Lower leg skin (tissue), 4 donors: ENCODE measurements at places on chromosomes 2 and 18. TPM values are rescaled to one million over a fixed set of nuclear protein-coding genes. Genes with fewer than 3 reads are reported as not detected.
A peak's percentile ranks its signal among the peaks of the same experiment; 100 is the strongest.

DNA sequence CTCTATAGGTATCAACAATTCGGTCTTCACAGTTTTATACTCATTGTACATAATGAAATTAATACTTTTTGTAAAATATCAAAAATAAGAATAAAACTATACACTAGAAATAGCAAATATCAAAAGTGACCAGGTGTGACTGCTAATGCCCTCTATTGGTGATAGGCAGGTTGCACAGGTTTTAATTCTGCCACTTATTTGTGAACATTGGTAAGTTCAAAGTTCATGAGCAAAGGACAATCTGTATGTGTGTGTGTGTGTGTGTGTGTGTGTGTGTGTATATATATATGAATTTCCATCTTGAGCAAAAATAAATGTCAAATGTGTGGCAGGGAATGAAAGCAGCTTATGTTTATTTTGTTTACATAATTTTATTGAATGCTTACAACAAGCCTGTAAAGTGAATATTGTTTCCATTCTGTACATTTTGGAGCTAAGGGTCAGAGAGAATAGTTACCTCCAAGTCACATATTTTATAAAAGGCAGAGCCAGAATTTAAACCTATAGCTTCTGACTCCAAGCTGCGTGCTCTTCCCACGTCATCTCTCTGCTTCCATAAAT lies 537.4 kb downstream of the CPS1 start:
- DNase-seq = no peak

Gene GALR1
- not detected for total RNA-seq

Gene CENPO
- 2.1 TPM for total RNA-seq

DNA sequence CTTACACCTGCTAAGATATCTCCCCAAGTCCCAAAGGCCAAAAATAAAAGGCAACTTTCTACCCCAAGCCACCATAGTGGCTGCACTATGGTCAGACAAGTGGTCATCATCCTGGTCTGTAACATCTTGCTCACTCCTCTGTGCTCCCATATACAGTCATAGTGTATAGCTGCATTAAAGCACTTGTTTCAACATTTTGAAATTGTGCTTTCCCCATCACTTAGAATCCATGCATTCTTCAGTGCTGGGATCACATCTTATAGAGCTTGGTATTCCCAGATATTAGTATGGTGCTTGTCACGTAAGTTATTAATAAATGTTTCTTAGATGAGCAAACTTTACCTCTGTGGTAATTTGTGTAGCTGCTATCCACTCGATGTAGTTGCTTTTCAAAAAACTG lies 40.4 kb upstream of the CDC42EP3 start:
- DNase-seq = no peak

Gene BBS5
- total RNA-seq = 4.7 TPM

DNA sequence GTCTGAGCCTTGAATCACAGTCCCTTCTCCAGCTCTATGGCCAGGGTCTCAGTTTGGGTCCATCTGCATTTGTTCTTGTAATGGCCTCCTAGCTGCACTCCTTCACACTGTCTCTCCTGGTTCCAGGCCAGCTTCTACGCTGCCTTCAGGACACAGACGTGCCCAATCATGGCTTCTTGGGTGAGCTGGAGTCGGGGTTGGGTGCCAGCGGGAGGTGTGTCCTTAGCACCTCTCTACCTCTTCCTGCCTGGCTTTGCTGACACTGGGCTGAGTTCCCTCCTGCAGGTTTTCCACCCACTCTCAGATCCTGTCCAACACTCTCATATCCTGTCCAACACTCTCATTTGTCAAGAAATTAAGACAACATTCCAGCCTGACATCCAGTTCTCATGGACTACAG lies 9.6 kb downstream of the TRPM8 start:
- no peak for DNase-seq

- peak; percentile 86 for DNase-seq
Observed at GRCh38 chr18:31041271-31042083, 1.1 kb downstream of the DSC3 start.

Gene TPO
- 1.1 TPM for total RNA-seq

DNA sequence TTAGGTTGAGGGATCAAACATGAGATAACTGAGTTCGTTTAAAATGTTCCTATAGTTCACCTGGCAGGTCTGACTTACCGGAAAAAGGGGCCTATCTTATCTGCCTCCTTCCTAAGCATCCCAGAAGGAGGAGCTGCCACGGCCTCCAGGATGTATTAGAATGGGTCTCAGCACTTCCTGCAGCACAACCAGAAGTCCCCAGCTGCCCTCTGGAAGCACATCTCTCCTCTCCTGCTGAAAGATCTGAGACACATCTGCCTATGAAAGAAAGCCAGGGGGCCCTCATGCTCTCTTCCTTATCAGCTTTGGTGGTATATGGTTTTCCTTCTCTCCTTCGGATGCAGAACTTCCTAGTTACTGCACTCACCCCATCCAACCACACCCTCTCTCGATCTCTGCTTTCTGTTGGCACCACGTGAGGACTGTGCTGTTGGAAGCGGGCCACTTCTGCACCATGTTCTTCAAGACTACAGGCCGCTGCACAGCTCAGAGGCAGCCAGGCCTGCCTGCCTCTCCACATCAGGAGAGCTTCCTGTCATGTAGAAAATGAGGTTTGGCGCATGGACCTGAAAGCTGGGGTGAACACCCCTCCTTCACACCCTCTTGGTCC lies 6.5 kb downstream of the IGFBP5 start:
- DNase-seq = peak; percentile 89

GRCh38 chr2:24903161-24904103 lies 16.6 kb downstream of the ADCY3 start:
- DNase-seq = no peak

Gene PTPN2
- total RNA-seq = 26.0 TPM

Gene HES6
- 5.8 TPM for total RNA-seq

GRCh38 chr2:151975460-151976414 lies 123.1 kb downstream of the CACNB4 start:
- no peak for DNase-seq

DNA sequence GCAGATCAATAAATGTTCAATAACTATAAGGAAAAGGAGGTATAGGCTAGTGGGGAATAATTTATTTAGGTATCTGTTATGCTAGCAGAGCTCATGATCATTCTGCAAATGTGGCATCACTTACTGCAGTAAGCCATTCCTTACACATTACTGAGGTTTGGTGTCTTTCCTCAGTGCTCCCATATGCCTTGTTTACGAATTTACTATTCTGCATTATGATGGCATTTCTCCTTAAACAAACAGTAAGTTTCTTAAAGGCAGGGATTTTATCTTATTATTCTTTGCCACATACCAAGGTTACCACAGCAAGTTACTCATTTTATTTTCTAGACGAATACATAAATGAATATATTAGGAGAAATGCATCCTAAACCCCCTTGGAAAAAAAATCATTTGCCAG lies 88.4 kb downstream of the DSEL start:
- DNase-seq = no peak

DNA sequence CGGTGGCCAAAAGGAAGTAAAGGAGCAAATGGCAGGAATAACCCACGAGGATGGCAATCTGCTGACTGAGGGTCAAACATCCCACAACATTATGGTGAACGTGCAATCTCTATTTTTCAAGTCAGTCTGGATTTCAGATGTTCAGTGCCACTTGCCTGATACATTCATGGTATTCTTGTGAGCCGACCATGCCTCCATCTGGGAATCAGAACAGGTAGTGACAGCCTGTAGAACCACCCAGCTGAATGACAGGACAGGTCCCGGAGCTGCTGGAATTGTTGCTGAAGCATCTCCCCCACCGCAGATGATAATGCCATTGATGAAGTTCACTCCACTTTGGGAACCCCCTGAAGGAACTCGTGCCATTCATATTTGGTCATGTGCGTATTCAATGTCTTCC lies 123.2 kb downstream of the CAPN13 start:
- no peak for DNase-seq

Gene RESP18
- not detected for total RNA-seq

DNA sequence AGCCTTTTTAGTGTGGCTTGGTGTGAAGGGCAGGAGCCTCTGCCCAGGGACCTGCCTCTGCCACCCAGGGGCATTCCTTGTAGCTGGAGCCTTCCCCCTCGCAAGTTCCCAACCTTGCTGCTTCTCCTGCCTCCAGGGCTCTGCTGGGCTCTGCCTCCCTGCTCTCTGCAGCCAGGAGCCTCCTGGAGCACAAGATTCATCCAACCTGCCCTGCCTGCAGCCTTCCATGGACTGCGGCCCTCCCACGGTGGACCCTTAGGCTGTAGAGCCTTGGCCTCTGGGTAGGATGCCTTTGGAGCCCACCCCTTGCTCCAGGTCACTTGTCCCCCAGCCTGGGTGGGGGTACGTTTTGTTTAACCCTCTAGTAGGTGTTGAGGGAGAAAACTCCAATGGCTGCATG lies 2.5 kb downstream of the SLC66A3 start:
- peak; percentile 78 for DNase-seq

GRCh38 chr2:26519396-26520147 lies 41.6 kb upstream of the OTOF start:
- no peak for DNase-seq

- DNase-seq = no peak
Observed at GRCh38 chr2:86047575-86048382, 57.9 kb downstream of the POLR1A start.
